ENCODE measurements at places on chromosomes 1 and 21. TPM values are rescaled to one million over a fixed set of nuclear protein-coding genes. Genes with fewer than 3 reads are reported as not detected.

- DNase-seq = no peak
Observed at GRCh38 chr1:54163573-54163972, 10.8 kb upstream of the CDCP2 start.

GRCh38 chr21:41561701-41562100 is 53.7 kb upstream of the TMPRSS2 start:
- no peak for DNase-seq

- DNase-seq = no peak
Observed at GRCh38 chr21:34761758-34762330, 93.0 kb downstream of the CLIC6 start.

DNA sequence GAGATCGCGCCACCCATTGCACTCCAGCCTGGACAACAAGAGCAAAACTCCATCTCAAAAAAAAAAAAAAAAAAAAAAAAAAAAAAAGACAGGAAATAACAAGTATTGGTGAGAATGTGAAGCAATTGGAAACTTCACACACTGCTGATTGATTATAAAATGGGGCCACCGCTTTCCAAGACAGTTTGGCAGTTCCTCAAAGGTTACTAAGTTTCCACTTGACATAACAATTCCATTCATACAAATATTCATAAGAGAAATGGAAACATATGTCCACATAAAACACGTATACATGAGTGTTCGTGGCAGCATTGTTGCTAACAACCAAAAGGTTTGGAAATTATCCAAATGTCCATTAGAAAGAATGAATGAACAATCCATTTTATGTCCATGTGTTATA is 26.3 kb downstream of the USP24 start:
- no peak for DNase-seq

- DNase-seq = no peak
Observed at GRCh38 chr1:114336360-114336759, 174.6 kb downstream of the TRIM33 start.

- DNase-seq = no peak
Observed at GRCh38 chr1:225987491-225988316, 11.4 kb downstream of the SDE2 start.

DNA sequence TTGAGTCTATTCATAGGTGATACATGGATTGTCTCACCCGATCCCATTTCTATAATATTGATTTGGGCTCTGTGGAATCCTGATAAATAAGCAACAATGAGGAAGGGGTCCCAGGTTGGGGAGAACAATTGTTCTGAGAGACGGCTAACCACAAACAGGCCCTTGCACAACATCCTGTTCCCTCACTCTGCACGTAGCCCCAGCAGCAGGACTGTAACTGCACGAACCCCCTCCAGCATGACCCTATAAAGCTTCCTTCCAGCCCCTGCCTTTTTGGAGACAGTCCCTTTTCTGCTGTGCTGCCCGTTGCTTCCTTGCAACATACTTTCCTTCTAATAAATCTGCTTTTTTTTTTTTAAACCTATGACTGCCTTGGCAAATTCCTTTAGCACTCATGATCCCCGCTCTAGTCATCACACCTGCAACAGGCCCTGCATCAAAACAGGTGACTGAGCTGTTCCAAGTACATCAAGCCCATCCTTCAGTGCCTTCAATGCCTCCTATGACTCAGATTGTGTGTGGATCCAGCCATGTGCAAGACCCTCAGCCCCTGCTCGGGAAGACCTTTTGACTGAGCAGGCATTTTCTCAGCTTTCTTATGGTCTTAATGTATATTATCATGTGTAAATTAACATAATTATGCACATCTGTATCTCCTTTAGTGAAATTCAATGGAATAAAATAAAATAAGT is 63.7 kb upstream of the B3GALNT2 start:
- DNase-seq = no peak

DNA sequence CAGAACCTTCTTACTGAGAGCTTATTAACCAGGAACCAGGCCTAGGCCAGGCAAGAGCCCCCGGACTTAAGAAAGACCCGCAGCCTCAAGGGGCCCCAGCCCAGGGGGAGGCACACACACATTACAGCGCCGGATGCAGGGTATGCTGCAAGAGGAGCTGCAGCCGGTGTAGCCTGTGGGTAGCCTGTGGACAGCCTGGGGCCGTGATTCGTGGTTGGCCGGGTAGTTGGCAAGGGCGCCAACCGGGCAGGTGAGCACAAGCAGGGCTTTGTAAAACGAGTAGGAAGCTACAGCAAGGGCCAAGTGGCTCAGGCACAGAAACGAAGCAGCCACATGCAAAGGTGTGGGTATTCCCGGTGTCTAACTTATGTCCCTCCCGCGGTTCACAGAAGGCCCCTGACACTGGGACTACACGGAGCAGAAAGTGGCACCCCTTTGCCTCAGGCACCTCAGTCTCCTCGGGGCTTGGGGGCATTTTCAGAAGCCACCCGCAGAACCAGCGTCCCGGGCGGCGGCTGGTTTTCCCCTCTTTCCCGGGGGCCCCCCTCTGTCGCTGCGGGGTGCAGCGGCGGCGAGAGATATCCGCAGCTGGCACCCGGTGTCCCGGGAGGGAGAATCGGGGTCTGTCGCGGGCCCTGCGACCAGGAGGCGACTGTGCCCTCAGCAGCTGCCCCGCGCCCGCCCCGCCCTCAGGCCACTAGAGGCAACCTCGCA is 40.8 kb downstream of the KIAA1614 start:
- DNase-seq = no peak

GRCh38 chr1:174990382-174990999 is 9.3 kb upstream of the CACYBP start:
- peak; percentile 20 for DNase-seq

- no peak for DNase-seq
Observed at GRCh38 chr1:157955221-157955620, 38.2 kb upstream of the KIRREL1 start.

DNA sequence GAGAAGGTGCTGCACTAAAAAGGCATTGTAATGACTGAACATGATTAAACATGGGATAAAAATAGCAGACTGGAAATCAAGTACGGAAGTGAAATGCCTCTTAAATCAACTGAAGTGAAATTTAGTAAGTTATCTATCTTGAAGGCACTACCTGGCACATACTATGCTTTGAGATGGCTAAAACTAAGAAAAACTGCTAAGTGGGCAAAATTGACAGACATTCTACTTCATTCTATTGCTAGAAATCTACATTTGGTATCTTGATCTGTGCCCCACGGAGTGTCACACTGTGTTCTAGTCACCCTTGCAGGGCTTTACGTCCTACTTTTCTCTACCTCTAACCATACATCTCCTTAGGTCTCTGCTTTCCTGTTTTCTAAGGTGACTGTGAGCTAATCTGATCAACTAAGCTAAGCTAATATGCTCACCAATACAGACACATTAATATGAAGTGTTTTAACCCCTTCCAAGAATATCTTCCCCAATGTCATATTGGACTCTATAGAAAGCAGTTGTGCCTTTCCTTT is 4.1 kb downstream of the PDC start:
- no peak for DNase-seq

- DNase-seq = no peak
Observed at GRCh38 chr1:71956613-71957285, 325.6 kb downstream of the NEGR1 start.

GRCh38 chr1:85894651-85895050 is 186.4 kb upstream of the ZNHIT6 start:
- DNase-seq = no peak

DNA sequence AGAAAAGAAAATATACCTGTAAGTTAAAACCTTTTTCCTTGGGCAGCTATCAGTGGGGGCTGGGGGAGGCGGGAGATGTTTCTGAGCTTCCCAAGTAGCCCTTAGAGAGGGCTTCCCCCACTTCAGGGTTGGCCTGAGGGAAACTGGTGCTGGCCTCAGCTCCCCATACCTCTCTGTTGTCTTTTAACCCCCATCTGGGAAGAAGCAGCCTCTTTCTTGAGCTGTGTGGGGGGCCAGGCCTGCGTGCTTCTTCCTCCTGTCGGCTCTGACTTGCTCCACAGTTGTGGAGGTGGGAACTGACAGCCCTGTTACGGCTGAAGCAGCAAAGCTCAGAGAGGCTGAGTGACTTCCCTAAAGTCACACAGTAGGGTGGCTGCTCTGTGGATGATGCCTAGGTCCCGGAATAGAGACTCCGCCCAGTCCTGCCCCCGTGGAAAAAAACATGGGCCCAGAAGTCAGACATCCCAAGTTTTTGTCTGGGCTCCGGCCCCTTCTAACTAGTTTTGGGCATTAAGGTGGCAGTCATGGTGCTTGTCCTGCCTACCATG is 55.2 kb downstream of the ATP5PO start:
- DNase-seq = no peak

DNA sequence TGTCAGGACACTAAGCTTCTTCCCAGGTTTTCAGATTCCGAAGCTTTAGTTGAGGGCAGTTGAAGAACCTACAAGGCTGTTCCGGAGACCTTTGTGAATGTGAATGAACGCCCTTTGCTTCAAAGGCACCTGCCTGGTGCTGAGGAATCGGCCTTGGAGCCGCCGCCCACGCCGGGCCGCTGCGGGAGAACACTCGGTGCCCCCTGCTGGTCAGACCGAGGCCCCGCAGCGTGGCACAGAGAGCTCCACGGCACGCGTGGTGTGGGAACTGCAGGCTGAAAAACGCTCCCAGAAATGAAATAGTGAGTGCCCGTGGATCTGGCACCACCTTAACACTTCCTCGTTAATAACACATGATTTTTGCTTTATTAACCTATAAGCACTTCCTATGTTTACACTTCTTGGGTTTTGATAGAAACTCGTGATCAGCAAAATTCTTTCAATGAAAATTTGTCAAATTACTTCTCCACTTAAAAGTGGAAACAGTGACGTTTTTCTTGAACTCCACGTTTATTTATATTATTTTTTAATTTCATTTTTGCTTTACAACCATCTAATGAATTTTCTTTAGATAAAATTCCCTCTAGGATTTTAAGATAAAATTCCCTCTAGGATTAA is 460.6 kb downstream of the DSCAM start:
- peak; percentile 23 for DNase-seq

GRCh38 chr1:59601041-59601441 is 213.7 kb upstream of the HOOK1 start:
- DNase-seq = peak; percentile 78

GRCh38 chr1:229048896-229049295 is 222.0 kb upstream of the RAB4A start:
- no peak for DNase-seq

DNA sequence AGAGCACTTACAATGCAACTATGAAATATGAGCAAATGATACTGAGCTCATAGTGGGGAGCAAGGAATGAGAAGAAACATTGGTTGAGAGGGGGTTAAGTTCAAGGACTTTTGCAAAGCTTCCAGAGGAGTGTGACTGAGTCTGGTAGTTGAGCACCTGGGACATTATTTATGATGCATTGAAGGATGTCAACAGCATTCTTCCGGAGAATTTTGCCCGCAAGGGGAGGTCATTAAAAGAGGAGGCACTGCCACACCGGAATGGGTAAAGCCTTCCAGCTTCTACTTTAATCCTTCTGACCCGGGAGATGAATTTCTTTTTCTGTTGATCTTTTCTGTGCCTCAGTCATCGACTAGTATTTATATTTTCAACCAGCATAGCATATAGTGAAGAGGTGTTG is 208.4 kb upstream of the CAMK1G start:
- no peak for DNase-seq

DNA sequence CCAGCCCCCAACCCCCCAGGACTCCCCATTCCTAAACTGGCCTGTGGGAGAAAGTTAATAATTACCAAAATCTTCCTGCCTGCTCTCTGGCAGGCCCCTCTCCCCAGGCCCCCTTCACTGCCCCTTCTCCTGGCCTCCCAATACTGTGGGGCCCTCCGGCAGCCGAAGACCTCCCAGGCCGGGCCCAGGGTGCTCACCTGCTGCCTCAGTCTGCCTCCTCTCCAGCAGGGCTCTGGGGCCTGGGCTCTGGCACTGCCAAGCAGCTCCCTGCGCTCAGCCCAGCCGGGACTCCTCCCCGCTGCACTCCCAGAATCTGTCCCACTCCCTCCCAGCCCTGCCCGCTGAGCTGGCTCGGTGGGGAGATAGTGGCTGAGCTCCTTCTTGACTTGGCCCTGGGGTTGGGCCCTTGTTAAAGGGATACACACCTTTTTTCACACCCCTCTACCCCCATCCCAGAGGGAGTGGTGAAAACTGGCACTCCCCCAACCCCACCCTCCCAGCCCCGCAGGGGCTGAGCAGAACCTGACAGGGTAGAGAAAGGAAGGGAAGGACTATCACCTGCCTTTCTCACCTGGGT is at the start of gene S100A16:
Gene S100A16, minus strand, starts transcription at position 383 of the 577 bp plus-strand sequence. CDS start 4,986 bp downstream, outside the sequence.
- peak; percentile 75 for DNase-seq

GRCh38 chr1:184954232-184954995 is 19.9 kb downstream of the NIBAN1 start:
- no peak for DNase-seq

GRCh38 chr1:244391761-244392160 is 59.9 kb downstream of the ADSS2 start:
- DNase-seq = no peak

The LCE1C gene
- polyA plus RNA-seq = not detected

The LCE3E gene
- not detected for polyA plus RNA-seq

The TNFRSF9 gene
- not detected for polyA plus RNA-seq

The CFAP74 gene
- polyA plus RNA-seq = 0.03 TPM

The ALPL gene
- 17.8 TPM for polyA plus RNA-seq

The HSD3B2 gene
- not detected for polyA plus RNA-seq

The GSTM1 gene
- polyA plus RNA-seq = 0.10 TPM

The USP25 gene
- polyA plus RNA-seq = 20.4 TPM

The C2CD2 gene
- polyA plus RNA-seq = 5.3 TPM
